ENCODE measurements at places on chromosomes 13 and 19. TPM values are rescaled to one million over a fixed set of nuclear protein-coding genes. Genes with fewer than 3 reads are reported as not detected.

- no peaks in the 10 kb centered on the region for H3K4me1 ChIP-seq
- no peak overlapping the region for H3K27ac ChIP-seq
- no peak for DNase-seq
- no peaks in the 10 kb centered on the region for H3K27me3 ChIP-seq
- no peaks in the 10 kb centered on the region for H3K36me3 ChIP-seq
These were observed 807.9 kb upstream of the ARGLU1 start for GRCh38 chr13:107375701-107376340.

DNA sequence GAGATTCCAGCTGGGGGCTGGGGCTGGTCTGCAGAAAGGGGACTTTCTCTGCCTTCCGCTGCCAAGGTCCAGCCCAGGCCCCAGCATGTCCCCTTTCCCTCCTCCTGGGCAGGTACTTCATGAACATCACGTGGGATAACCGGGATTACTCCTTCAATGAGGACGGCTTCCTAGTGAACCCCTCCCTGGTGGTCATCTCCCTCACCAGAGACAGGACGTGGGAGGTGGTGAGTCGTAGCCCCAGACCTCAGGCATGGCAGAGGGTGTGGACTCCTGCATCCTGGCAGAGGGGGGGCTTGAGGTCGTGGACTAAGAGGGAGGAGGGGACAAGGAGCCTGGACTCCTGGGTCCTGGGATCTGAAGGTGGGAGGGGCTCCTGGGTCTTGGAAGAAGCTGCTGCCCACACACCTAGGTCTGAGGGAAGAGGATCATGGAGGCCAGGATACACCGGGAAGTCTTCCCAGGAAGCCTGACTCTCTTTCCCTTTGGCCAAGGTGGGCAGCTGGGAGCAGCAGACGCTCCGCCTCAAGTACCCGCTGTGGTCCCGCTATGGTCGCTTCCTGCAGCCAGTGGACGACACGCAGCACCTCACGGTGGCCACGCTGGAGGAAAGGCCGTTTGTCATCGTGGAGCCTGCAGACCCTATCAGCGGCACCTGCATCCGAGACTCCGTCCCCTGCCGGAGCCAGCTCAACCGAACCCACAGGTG is 20.6 kb downstream of the GRIN2D start:
- no peak overlapping the region for H3K27ac ChIP-seq
- DNase-seq: no peak
- H3K27me3 ChIP-seq: no peaks in the 10 kb centered on the region

PTPRH gene
- total RNA-seq: not detected

PROSER1 gene
- total RNA-seq: 52.5 TPM

All from T-helper 17 cell (primary cell).